ENCODE measurements at places on chromosomes 2 and 18. TPM values are rescaled to one million over a fixed set of nuclear protein-coding genes. Genes with fewer than 3 reads are reported as not detected.

DNA sequence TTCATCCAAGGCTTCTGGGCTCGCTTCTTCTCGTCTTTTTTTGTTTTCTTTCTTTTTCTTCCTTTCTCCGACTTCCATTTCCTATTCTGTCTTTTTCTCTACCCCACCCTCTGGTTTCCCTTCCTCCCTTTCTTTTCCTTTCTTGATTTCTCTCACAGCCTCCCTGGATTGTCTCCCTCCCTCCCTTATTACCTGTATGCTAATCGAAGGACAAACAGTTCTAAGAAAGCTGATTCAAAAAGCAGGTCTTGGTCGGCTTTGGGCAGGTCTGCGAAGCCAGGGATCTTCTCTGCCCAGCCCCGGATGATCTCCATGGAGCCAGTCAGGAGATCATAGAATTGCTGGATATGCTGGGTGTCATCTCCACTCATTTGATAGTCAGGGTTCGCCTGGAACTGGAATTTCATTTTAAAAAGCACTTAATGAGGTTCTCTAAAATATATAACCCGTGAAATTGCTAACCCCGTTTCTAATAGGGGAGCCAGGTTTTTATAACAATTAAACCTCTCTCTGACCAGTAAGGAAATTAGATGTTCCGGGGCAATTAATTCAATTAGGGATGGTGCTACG, 5.9 kb downstream of the NR4A2 start:
- no peak for DNase-seq

C2orf78 gene
- 0.39 TPM for total RNA-seq

REL gene
- 7.5 TPM for total RNA-seq

TMEM131 gene
- total RNA-seq, result 22.9 TPM

- no peak for DNase-seq
These were observed 4.8 kb downstream of the UGP2 start for GRCh38 chr2:63846487-63846886.

GRCh38 chr2:201132518-201132917, 16.6 kb downstream of the CFLAR start:
- no peak for DNase-seq

DNA sequence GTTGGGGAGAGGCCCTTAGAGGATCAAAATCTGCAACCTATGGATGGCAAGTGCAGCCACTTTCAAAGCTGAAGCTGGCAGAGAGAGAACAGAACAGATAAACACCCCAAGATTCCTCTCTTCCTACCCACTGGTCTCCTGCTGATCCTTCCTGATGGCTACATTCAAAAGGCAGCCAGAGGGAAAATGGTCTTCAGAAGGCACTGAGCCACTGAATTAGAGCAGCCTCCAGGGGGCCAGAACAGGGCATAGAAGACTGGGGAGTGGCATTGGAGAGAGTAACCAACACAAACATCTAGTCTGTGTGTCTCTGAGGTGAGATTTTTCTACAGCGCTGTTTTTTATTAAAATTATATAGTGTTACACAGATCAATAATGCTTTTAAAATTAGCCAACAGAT, 432.6 kb downstream of the PARD3B start:
- DNase-seq, result peak; percentile 29

- DNase-seq, result no peak
These were observed at the start of gene FAM110C for GRCh38 chr2:46471-47345. FAM110C (minus strand) TSS chr2:46505; CDS start chr2:46385, 120 bp downstream.

DNA sequence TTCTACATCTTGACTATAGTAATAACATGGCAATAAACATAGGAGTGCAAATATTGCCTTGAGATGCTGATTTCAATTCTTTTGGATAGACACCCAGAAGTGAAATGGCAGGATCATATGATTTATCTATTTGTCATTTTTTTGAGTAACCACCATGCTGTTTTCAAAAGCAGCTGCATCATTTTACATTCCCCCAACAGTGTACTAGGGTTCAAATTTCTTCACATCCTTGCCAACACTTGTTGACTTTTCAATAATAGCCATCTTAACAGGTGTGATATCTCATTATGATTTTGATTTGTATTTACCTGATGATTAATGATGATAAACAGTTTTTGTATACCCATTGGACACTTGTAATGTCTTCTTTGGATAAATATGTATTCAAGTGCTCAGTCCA, 90.8 kb downstream of the STRADB start:
- no peak for DNase-seq
